ENCODE measurements at places on chromosomes 13 and 19.

GRCh38 chr19:32519023-32519422 is 62.0 kb upstream of the PDCD5 start:
- no peak for DNase-seq

DNA sequence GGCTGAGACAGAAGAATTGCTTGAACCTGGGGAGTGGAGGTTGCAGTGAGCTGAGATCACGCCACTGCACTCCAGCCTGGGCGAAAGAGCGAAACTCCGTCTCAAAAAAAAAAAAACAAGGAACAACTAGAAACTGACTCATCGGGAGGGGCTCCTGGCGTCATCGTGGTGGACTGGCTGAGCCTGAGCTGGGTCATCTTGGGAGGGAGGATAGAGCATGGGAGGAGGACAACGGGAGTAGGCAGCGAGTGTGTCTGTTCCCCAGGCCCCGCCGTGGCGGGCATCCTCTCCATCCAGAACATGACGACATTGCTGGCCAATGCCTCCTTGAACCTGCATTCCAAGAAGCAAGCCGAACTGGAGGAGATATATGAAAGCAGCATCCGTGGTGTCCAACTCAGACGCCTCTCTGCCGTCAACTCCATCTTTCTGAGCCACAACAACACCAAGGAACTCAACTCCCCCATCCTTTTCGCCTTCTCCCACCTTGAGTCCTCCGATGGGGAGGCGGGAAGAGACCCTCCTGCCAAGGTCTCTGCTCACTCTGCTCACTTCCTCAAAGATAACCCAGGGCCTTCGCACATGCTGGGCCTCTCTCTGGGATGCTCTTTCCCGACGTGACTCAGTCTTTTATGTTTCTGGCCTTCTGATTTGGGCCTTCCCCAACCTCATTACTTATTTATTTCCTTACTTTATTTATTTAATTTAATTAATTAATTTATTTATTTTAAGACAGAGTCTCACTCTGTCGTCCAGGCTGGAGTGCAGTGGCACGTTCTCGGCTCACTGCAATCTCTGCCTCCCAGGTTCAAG is 16.6 kb downstream of the DDX39A start:
- DNase-seq: no peak

DNA sequence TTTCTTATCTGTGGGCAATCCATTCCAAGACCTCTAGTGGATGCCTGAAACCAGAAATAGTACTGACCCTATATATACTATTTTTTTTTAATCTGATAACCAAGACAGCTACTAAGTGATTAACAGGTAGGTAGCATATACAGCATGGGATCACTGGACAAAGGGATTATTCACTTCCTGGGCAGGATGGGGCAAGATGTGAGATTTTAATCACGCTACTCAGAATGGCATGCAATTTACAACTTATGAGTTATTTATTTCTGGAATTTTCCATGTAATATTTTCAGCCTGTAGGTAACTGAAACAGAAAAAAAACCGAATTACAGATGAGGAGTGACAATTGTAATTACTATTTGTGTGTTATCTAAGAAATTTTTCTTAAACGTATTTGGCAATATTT is 41.2 kb downstream of the ZIC2 start:
- no peak for DNase-seq

DNA sequence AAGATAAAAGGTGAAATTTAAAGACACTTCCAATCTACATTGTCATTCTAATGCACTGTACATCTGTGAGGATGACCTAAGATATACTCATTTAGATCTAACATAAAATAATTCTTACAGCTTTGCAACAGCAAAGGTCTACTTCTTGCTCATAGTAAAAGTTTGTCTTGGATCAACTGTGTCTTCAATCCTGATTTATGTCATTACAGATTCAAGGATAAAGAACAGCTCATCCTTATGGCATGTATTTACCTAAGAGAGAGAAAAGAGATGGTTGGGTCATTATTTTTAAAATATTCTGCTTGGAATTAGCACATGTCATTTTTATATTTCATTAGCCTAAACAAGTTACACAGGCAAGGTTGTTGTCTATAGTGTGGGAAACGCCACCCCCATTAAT is 2193.1 kb downstream of the PCDH9 start:
- DNase-seq: no peak

GRCh38 chr19:55588738-55589137 is 8.1 kb upstream of the ZNF579 start:
- no peak for DNase-seq

- DNase-seq: no peak
Observed at GRCh38 chr19:49339301-49340068, 4.3 kb downstream of the CD37 start.

DNA sequence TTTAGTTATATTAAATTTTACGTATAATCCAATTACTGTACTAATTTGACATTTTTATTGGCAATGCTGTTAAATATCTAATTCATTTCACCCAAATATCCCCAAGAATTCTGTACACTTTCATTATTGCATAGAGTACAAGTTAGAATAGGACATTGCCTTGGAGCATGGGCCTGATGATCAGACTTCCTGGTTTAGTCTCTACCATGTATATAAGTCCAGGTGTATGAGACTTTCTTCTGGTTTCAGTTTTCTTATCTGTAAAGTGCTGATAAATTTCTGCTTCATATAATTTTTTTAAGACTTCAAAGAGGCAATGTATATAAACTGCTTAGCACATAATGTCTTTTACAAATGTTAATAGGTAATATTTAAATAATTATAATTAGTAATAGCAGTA is 179.4 kb downstream of the KLF12 start:
- no peak for DNase-seq

- DNase-seq: no peak
Observed at GRCh38 chr13:75305059-75305458, 176.9 kb downstream of the TBC1D4 start.

GRCh38 chr13:78121459-78122348 is 203.1 kb upstream of the EDNRB start:
- DNase-seq: no peak

DNA sequence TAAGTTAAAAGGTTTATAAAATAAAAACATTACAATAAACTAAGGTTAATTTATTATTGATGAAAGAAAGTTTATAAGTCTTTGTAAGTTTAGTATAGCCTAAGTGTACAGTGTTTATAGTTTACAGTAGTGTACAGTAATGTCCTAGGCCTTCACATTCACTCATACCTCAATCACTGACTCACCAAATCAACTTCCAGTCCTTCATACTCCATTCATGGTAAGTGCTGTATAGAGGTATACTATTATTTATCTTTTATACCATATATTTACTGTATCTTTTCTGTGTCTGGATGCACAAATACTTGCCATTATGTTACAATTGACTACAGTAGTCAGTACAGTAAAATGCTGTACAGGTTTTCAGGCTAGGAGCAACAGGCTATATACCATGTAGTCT is 490.0 kb downstream of the GPC6 start:
- no peak for DNase-seq

DNA sequence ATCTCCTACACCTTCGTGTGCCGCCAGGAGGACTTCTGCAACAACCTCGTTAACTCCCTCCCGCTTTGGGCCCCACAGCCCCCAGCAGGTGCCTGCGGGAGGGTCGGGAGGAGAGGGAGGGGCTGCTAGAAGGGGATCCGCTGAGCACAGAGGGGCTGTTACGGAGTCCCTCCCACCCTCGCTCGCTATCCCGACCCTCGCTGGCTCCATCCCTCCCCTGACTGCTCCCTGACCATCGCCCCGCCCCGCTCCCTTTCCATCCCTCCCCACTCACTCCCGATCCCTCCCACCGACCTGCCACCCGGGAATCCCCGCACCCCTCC is 780 bp downstream of the CD177 start:
- no peak for DNase-seq

Measured in stimulated activated CD8-positive, alpha-beta memory T cell treated with anti-CD3 and anti-CD28 coated beads, Interleukin-4, amount 100 ng/mL, for 4 hours (primary cell).